ENCODE measurements at places on chromosomes 5 and 9.

DNA sequence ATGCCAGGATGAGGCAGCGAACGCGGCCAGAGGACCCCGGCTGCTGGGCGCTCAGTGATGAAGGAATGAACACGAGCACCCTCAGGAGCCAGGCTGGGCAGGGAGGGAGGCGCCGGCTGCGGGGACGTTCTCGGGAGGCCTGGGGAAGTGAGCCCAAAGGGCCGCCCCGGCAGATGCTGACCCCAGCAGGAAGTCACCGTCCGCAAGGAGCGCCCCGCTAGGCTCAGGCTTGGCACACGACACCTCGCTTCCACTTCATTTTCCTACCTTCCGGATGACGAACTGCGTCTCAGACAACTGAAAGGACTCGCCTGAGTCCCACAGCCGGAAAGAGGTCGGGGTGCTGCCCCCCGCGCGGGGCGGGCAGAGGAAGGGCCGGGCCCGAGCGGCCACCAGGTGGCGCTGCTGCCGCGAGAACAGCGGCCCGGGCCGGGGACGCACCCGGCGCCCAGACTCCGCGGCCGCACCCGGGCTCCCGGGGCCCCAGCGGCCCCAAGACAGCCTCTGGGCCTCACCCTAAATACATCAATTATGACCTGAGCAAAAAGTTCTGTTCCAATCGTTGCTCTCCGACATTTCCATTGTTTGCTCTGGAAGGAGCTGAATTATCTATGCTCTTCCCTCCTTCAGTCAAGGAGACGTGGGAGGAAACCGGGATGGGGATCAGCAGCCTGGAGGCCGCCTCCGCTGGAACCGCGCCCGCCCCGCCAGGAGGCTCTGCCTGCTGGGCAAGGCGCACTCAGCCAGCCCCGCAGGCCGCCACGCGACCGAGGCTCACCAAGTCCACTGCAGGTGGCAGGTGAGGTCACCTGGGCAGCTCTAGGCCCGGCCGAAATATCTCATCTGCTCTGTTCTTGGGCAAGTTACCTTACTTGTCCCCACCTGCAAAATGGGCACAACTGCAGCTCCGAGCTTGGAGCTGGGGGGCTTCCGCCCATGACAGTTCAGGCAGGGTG, 107.0 kb downstream of the ZNF354C start:
- peak; percentile 55 for DNase-seq

GRCh38 chr9:129944506-129945116, 98.4 kb downstream of the FNBP1 start:
- peak; percentile 43 for DNase-seq

DNA sequence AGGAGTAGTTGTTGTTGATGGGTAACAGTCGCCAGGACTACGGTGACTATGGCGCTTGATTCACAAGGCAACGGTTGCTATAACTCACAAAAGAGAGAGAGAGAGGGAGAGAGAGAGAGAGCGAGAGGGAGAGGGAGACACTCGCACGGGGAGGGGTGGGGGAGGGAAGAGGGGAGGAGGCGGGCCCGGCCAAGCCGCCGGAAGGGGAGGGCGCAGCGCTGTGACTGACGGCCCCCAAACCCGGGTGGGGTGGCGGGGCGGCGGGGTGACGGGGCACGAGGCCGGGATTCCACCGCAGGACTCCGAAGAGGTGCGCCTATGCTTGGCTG, at the start of gene RFX3:
Gene RFX3 (minus strand): TSS at position 166 of the 329 bp plus-strand sequence. CDS start 130,413 bp downstream, outside the sequence.
- peak; percentile 89 for DNase-seq

DNA sequence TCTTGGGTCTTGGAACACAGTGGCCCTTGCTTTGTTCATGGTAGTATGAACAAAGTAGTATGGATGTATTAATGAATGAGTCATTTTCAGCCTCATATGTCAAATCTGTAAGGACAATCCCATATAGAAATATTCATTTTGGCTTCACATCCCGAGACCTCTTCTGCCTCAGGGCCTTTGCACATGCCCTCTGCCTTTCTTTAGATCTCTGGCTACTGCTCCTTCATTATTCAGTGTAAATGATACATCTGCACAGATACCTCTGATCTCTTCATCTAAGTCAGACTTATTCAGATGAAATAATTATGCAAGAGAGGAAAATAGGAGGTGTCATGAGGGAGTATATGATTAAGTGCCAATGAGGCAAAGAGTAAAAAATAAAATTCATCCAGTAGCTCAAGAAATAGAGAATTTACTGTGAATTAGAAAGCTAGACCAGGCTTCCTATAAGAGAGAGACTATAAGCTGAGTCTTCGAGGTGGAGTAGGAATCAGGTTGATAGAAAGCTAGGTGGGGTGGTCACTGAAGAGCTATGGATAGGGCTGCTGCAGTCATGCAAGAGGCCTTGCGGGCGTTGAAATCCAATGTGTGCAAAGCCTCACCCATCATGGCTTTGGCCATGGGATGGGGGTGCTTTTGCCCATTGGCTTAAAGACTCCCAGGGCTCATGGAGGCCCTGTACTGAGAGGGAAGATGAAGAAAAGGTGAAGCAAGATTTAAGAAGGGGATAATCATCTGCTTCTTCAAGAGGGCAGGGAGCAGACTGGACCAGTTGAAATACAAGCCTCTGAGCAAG, 3.7 kb upstream of the TTLL11 start:
- DNase-seq = no peak

DNA sequence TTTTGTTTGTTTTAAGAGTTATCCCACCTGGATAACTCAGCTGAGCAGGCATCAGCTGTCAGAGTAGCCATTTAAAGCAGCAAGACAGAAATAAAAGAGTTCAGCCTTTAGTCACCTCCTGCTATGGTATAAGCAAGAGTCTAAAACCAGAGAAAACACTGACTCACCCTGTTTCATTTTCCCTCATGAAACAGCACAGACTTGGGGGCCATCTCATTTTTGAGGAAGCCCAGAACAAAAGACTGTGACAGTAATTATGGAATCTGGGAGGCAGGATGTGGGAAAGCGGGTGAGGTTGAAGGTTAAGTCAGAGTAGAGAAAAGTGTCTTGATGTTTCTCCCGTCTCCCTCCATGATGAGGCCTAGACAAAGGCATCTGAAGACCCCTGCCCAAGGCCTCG, 90.2 kb upstream of the FAM174A start:
- no peak for DNase-seq

DNA sequence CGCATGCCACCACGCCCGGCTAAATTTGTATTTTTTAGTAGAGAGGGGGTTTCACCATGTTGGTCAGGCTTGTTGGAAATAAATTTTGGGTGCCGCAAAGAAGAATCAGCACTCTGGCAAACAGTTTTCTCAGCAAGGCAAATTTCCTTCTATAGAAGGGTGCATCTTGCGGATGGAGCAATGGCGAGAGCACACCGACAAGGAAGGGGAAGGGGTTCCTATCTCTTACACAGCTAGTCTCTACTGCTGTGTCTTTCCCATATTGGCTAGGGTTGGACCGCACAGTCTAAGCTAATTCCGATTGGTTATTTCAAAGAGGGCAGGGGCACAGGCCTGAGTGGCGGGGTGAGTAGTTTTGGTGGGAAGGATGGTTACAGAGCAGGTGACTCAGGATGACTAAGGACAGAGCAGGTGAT, 707 bp downstream of the GTF3C5 start:
- no peak for DNase-seq

GRCh38 chr5:67857502-67857901, 358.1 kb upstream of the PIK3R1 start:
- DNase-seq = no peak

DNA sequence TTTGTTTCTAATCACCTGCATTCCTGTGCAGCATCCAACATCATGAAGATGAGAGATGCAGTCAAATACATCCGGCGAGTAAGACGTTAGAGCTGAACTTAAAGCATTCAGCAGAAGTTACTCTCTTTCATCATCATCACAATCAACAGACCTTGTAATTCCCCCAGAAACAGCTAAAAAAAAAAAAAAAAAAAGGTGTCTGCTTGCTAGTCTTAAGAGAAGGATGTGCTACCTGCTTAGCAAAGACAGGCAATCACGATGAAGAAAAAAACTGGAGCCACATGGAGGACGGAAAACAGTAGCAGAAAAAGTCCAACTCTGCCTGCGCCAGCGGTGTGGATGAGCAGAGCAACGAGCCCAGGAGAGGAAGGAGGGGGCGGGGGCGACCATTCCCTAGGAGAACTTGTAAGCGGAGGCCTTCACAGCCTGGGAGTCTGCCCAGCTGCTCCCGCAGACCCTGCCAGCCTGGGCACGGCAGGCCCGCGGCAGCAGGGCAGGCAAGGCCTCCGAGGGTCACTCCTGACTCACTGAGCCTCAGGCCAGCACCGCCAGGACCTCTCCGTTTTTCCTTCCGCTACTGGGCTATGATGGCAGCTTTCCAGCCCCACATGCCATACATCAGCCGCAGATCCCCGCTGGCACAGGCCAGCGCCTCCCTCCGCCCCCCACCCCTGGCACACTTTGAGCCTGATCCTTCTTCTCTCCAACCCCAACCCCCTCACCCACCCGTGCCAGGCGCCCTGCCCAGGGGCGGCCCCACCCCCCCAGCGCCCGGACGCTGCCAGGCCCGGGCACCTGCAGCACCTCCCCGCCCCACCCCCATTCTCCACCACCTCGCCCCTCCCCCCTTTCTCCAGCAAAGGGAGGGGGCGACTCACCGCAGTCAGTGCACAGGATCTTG, 1.4 kb downstream of the NRG2 start:
- no peak for DNase-seq

Data from activated T-cell treated with anti-CD3 and anti-CD28 coated beads for 24 hours (primary cell).